ENCODE measurements at places on chromosomes 16 and 17. TPM values are rescaled to one million over a fixed set of nuclear protein-coding genes. Genes with fewer than 3 reads are reported as not detected.
A peak's percentile ranks its signal among the peaks of the same experiment; 100 is the strongest.

Gene SARM1
- total RNA-seq = 17.3 TPM

Gene TK2
- total RNA-seq = 25.6 TPM

Gene GINS2
- 0.23 TPM for total RNA-seq

GRCh38 chr16:84700446-84701300 lies 873 bp downstream of the USP10 start:
- H3K36me3 ChIP-seq = no peaks in the 10 kb centered on the region
- H3K4me3 ChIP-seq = peak overlapping the region; percentile 85
- peak overlapping the region; percentile 81 for H3K27ac ChIP-seq
- no peaks in the 10 kb centered on the region for H3K27me3 ChIP-seq

- H3K4me1 ChIP-seq = no peaks in the 10 kb centered on the region
- H3K27me3 ChIP-seq = no peaks in the 10 kb centered on the region
- no peak for DNase-seq
- H3K27ac ChIP-seq = no peak overlapping the region
- H3K4me3 ChIP-seq = no peak overlapping the region
These were observed 650.9 kb downstream of the TOX3 start for GRCh38 chr16:51896013-51896412.

DNA sequence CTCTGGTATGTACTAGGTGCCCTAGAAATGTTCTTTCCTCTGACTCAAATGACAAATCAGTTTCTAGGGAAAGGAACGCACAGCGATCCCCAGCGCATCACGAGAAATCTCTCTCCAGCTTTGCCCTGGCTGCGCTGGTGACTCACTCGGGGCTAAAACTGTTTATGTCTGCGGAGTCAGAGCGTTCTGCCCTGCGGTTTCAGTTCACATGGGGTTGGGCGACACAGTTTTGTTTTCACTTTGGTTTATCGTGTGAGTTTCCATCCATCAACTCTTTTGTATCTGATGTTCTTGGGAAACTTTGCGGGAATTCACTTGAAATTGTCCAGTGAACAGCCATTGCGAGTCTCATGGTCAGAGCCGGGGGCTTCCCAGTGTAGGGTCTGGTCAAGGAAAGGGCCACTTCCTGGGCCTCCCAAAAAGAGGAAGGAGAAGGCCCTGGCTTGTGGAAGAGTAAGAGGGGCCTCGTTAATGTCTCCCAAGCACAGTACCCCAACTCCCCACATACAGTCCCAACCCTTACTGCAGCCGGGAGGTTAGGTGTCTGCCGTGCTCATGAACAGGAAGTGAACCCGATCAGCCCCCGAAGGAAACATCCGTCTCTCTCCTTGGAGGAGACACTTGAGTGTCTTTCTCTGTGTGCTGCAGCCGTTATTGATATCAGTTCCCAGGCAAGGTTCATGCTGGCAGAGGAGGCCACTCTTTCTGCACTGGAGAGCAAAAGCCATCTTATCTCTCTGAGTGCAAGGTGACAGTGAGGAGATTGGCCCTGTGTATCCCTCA lies 643.2 kb downstream of the WWOX start:
- no peaks in the 10 kb centered on the region for H3K27me3 ChIP-seq
- H3K27ac ChIP-seq = no peak overlapping the region
- H3K4me1 ChIP-seq = peaks cover 9% of the 10 kb centered on the region
- no peaks in the 10 kb centered on the region for H3K36me3 ChIP-seq
- no peak for DNase-seq

GRCh38 chr16:67504031-67505021 lies 21.0 kb upstream of the AGRP start:
- no peaks in the 10 kb centered on the region for H3K27me3 ChIP-seq
- H3K36me3 ChIP-seq = no peaks in the 10 kb centered on the region
- no peak overlapping the region for H3K27ac ChIP-seq
- no peak for DNase-seq
- no peak overlapping the region for H3K4me3 ChIP-seq

- H3K4me1 ChIP-seq = peaks cover 2% of the 10 kb centered on the region
- DNase-seq = peak; percentile 62
- H3K27ac ChIP-seq = peak overlapping the region; percentile 81
These were observed 8.3 kb upstream of the ZNF750 start for GRCh38 chr17:82848022-82848592.

DNA sequence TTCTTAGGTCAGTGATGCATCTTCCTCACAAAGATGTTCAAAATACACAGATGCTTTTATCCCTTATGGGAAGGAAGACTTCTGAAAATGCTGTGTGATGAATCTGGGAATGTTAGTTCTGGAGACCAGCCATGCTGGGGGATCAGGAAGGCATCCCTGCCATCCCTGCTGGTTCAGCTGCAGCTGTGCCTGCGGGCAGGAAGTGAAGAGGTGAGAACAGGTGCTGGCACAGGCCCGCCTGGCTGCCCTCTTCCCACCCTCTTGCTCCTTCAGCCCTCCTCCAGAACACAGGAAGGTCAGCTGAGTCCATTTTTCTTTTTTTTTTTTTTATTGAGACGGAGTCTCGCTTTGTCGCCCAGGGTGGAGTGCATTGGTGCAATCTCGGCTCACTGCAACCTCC lies 15.2 kb downstream of the RAB11FIP3 start:
- DNase-seq = no peak
- no peak overlapping the region for H3K4me3 ChIP-seq
- H3K36me3 ChIP-seq = no peaks in the 10 kb centered on the region
- H3K27me3 ChIP-seq = no peaks in the 10 kb centered on the region

All from ovary (tissue), 10 donors.